ENCODE measurements at places on chromosomes 1 and 21. TPM values are rescaled to one million over a fixed set of nuclear protein-coding genes. Genes with fewer than 3 reads are reported as not detected.

The OVAAL gene
- total RNA-seq: not detected

The APH1A gene
- 131 TPM for total RNA-seq

The MNDA gene
- total RNA-seq: not detected

The RNU1-2 gene
- under 0.01 TPM for total RNA-seq

The AMIGO1 gene
- total RNA-seq: 0.15 TPM

The CLCA2 gene
- 251 TPM for total RNA-seq

The GUCA2B gene
- total RNA-seq: not detected

The CYP2J2 gene
- total RNA-seq: 2.4 TPM

The TRPM2 gene
- total RNA-seq: not detected

The FNBP1L gene
- total RNA-seq: 6.2 TPM

The KISS1 gene
- total RNA-seq: not detected

Measured in hair follicular keratinocyte (primary cell).